NK-92 treated with Interleukin-12 subunit alpha and Interleukin-12 subunit beta, amount 100 ng/mL, for 24 hours (cell line): ENCODE measurements at places on chromosomes 5 and 9.

- no peak for DNase-seq
These were observed 31.1 kb downstream of the SEC61B start for GRCh38 chr9:99253134-99253533.

- no peak for DNase-seq
These were observed 26.8 kb upstream of the ANKRD33B start for GRCh38 chr5:10536931-10537579.

- DNase-seq, result no peak
These were observed 48.9 kb downstream of the FAM174A start for GRCh38 chr5:100584069-100584468.

- no peak for DNase-seq
These were observed 56.1 kb downstream of the WWC1 start for GRCh38 chr5:168347368-168348083.

DNA sequence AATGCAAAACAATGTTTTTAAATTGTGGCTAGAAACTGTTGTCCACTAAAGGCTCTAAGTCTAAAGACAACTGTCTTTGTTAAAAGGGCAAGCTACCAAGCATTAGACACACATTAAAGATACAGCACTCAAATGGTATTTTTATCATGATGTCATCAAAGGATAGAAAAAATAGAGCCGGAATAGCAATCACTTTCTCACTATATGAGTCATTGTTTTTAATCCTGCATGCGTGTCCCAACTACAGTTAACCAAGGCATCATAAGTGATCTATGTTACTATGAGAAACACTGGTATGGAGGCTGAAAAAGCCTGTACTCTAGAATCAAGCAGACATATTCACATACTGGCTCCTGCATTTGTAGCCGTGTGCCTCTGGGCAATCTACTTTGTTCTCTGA lies 1.9 kb upstream of the PJA2 start:
- DNase-seq, result no peak

- DNase-seq, result no peak
These were observed 55.5 kb upstream of the FBXL17 start for GRCh38 chr5:108437425-108437824.

- no peak for DNase-seq
These were observed 19.8 kb upstream of the MRNIP start for GRCh38 chr5:179878222-179879002.

DNA sequence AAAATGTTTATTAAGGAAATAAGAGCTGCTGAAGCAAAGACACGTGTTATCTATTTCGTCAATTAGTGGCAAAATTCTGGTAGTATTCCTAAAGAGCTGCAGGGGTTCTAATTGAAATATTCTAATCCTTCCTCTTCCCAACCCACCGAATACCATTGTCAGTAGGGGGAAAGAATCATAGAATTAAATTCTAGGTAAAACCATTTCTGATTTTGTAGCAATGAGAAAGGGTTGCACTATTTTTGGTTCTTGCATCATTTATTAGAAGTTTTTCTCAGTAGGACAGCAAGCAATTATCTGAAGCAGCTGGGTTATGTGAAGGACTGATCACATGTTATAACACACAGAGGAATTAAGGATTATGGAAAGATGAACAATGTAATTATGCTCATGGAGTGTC lies 80.3 kb upstream of the SEMA6A start:
- no peak for DNase-seq

- no peak for DNase-seq
These were observed 16.0 kb downstream of the TRAF2 start for GRCh38 chr9:136902259-136902821.

DNA sequence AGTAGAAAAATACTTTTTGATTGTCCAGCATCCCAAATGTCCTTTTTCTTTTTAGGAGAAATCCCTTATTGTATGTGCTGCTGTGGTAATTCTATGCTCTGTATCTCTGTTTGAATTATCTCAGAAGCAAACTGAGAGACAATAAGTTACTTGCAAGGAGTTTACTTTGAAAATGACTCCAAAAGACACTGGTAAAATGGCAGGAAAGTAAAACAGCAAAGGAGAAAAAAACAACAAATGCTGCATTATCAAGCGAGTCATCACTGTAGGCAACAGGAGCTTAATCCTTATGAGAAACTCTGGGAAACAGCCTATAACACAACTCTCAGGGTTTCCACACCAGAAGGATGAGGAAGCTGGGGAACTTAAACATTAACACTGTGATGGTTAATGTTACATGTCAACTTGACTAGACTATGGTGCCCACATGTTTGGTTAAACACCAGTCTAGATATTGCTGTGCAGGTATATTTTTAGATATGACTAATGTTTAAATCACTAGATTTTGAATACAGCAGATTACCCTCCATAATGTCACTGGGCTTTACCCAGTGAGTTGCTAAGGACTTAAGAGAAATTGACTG lies 92.6 kb upstream of the GAS1 start:
- DNase-seq, result no peak

DNA sequence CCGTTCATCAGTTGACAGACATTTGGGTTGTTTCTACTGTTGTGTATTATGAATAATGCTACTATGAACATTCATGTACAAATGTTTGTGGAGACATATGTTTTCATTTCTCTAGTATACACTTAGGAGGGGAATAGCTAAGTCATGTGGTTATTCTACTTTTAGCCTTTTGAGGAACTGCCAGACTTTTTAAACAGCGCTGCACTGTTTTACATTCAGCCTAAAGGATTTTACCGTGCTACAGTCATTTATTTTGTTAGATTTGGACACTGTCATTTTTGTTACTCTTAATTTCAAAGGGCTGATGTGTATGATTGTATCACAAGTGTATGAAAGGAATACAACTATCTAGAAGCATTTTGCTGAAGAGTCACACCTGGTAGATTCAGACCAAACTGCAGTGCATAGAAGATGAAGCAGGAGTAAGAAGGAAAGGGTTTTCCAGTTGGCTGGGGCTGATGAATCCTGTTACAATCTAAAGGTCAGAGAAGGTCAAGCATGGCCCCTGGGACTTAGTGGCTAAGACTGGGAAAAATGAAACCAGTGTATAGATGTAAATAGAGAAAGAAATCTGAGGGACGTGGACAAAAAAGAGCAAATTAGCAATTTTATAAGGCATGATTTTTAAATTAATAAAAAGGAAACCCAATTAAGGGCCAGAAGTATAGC lies 509.7 kb downstream of the PSAT1 start:
- DNase-seq, result no peak

- no peak for DNase-seq
These were observed 116.9 kb upstream of the OTULINL start for GRCh38 chr5:14464671-14465070.

- no peak for DNase-seq
These were observed 78.4 kb downstream of the TMEM161B start for GRCh38 chr5:88190106-88190834.

- DNase-seq, result no peak
These were observed 3.1 kb downstream of the TBC1D9B start for GRCh38 chr5:179904463-179905160.

- DNase-seq, result no peak
These were observed 422.9 kb downstream of the TMEM161B start for GRCh38 chr5:87845734-87846133.

GRCh38 chr9:24189986-24190385 lies 355.7 kb downstream of the IZUMO3 start:
- DNase-seq, result no peak

- no peak for DNase-seq
These were observed 46.6 kb upstream of the TNC start for GRCh38 chr9:115164511-115164974.
